ENCODE measurements at places on chromosomes 5 and 9.

- DNase-seq: no peak
Observed at GRCh38 chr5:80654054-80654390, 430 bp upstream of the MSH3 start.

- no peak for DNase-seq
Observed at GRCh38 chr9:122128007-122128968, 31.3 kb downstream of the NDUFA8 start.

DNA sequence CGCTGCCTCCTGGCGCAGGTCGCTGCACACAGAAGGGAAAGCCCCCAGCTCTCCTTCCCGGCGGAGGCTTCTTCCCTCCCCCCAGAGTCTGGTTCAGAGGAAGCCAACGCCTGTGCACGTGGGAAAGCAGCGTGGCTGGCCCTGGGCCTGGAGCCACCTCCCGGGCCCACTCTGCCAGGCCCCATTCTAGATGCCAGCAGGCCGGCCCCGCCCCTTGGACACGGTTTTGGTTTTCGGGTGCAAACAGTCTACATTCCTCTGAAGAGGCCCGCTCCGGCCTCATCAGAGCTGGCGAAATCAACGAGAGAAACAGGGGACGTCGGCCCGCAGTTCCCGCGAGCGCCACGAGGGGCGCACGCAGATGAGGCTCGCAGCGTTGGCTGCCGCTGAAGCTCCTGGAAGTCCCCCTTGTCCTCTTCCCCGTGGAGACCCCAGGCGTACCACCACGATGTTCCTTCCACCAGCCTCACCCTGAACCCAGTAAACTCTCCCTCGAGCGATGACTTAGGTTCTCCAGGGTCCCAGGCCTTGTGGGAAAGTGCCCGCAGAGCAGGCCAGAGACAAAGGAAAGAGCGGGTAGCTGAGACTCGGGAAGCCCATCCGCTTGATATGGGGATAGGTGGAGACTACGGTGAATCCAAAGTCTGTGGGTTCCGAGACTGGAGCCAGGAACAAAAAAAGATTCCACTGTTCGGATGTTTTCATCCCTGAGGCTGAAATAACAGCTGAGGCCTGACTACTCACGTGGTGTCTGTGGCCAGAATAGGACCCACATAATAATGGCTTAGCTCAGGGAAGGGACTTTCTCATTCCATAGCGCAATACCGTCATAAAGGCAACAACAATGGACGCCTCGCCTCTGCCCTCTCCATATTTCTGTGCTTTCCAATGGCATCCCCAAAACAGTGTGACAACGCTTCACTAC, 64.2 kb downstream of the KLF4 start:
- DNase-seq: peak; percentile 38

GRCh38 chr5:1500411-1501091, 23.2 kb downstream of the LPCAT1 start:
- no peak for DNase-seq

- DNase-seq: no peak
Observed at GRCh38 chr5:151328734-151329133, 18.6 kb downstream of the SLC36A2 start.
